ENCODE measurements at places on chromosomes 6 and 20. TPM values are rescaled to one million over a fixed set of nuclear protein-coding genes. Genes with fewer than 3 reads are reported as not detected.

DNA sequence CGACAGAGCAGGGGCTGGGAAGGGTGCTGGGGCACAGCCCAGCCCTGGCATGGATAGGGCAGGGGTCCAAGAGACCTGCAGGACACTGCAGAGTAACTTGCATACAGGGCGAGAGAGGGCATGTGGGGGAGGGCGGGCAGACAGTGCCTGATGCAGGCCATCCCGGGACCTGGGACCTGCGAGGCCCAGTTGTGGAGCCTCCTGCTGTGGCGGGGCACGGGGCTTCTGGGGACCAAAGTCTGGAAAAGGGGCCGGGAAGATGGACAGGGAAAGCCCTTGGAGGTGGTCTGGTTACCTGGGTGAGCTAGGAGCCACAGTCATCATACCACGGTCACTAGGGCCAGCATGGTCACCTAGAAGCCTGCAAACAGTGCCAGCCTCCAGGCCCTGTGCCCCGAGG, 412 bp upstream of the TUBB1 start:
- no peak for DNase-seq

Gene TBP
- total RNA-seq = 8.1 TPM

- no peak for DNase-seq
Observed at GRCh38 chr6:152698692-152699091, 995 bp downstream of the MYCT1 start.

Gene SNAP25
- total RNA-seq = not detected

DNA sequence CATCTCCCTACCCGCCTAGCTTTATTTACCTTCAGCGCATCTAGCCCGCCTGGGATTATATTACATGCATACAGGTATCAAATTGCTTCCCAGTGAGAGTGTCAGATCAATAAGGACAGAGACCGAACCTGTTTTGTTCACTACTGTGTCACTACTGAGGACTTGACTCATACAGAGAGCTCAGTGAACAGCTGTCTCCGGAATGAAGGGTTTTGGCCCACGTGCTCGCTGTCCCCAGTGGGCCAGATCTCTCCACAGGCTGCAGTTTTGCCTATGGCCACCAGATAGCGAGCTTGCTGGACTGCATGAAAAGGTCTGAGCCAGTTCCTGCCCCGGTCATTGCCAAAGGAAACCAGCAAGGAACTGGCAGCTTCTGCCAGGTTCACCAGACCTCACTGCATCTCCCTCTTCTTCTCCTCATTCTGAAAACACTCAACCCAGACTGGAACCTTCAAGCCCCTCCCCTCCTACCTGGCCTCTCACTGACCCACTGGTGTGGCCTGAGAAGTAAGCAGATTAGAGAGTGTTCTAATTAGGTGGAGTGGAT, 150.8 kb downstream of the ZMYND8 start:
- DNase-seq = peak; percentile 82

GRCh38 chr20:14536738-14537137, 199.3 kb upstream of the FLRT3 start:
- DNase-seq = no peak

GRCh38 chr20:54941666-54942065, 466.3 kb downstream of the DOK5 start:
- DNase-seq = no peak

Gene RNF146
- total RNA-seq = 47.3 TPM

DNA sequence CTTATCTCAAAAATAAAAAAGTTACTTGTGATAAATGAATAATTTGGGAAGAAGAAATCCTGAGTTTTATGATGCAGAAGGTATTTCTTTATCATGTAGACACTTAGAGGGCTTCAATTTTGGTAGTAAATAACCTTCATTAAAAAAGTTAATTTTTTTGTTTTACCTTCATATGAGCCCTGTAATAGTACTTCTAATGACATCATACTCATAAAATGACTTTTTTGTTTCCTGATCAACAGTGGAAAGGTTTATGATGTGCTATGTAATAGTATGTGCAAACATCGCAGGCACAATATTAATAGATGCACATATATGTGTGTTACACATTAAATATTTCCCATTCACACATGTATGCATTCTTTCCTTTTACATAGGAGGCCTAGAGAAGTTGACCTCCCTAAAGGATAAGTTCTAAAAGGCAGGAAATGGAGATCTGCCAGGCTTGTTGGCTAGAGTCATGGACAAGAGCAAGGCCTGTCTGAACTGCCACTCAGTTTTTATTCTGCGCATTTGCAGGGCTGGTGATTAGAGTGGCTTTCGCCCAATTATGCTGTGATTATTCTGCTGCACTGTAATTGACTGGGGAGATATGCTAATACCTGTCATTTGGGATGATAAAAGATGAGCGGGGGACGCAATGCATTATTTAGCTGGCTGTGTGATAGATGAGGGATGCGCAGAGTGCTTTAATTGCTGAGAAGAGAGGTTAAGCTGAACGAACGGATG, 272.6 kb downstream of the TMEM242 start:
- DNase-seq = no peak

GRCh38 chr6:107557698-107558097, 67.8 kb downstream of the SOBP start:
- DNase-seq = no peak

DNA sequence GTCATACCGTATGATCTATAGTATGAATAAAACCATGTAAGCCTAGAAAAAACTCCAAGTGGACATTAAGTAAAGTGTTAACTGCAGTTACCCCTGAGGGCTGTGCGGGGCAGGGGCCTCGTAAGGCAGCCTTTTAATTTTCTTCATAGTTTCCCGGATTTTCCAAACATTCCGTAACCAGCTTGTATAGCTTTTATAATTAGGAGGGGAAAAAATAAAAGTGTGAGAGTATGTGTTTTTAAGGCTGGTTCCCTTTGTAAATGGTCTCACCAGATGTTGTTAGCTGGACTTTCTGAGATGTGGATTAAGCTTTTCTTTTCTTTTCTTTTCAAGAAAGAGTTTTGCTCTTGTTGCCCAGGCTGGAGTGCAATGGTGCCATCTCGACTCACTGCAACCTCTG, 7.0 kb downstream of the KIAA1755 start:
- no peak for DNase-seq

GRCh38 chr6:156517088-156517487, 260.1 kb upstream of the ARID1B start:
- DNase-seq = no peak

DNA sequence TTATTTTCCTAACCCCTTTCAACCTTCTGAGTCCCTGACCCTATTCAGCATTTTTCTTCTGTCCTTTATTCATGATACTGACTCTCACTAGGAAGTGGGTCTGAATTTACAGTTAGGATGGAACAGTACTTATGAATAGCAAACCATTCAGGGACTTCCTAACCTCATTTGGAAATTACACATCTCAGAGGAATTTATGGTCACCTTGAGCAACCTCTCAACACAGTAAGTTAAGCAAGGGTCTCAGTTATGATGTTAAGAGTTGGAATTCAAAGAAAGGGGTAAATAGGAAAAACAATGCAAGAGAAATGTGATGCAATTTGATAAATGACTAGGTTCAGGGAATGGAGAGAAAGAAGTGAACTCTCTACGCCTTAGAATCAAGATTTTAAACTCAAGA, 97.3 kb downstream of the GPR6 start:
- DNase-seq = no peak

GRCh38 chr6:88585276-88585692, 378.1 kb downstream of the RNGTT start:
- no peak for DNase-seq

GRCh38 chr6:15264902-15265761, 19.3 kb downstream of the JARID2 start:
- DNase-seq = peak; percentile 62

Gene TSBP1
- not detected for total RNA-seq

- DNase-seq = peak; percentile 50
Observed at GRCh38 chr6:3455569-3456394, 1.1 kb downstream of the SLC22A23 start.

GRCh38 chr20:22729180-22729579, 144.8 kb upstream of the FOXA2 start:
- DNase-seq = no peak

- DNase-seq = no peak
Observed at GRCh38 chr6:149150801-149151398, 166.6 kb upstream of the TAB2 start.

Gene HLA-G
- not detected for total RNA-seq

DNA sequence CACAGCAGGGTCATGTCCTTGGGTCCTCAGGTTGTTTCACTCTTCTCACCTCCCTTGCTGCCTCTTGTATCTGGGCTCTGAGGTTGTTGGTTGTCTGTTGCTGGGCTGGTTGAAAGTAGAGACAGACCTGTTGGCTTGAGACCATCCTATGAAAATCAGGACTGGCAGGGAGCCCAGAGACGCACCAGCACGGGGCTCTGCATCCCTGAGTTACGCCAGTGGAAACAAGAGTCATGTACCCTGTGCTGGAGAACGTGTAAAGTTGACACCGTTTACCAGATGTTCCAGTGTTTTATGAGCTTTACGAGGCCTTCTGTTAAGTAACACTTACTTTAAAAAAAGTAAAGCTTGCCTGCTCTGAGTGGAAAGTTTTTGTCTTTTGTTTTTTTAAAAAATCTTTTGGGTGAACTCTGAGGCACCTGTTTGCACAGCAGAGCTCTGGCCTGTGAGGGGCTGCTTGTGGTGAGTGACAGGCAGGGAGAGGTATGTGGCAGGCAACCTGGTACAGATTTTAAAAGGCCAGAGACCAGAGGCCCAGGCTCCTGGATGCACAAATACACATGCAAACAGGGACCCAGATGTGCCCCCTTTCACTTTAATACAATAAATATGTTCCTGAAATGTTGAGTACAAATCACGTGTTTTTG, 260.0 kb upstream of the SUPT3H start:
- no peak for DNase-seq

Gene ADGRF5
- 41.1 TPM for total RNA-seq

- DNase-seq = no peak
Observed at GRCh38 chr6:74574794-74575193, 631.1 kb downstream of the COL12A1 start.

GRCh38 chr6:50116390-50116789, 66.7 kb upstream of the DEFB112 start:
- no peak for DNase-seq

DNA sequence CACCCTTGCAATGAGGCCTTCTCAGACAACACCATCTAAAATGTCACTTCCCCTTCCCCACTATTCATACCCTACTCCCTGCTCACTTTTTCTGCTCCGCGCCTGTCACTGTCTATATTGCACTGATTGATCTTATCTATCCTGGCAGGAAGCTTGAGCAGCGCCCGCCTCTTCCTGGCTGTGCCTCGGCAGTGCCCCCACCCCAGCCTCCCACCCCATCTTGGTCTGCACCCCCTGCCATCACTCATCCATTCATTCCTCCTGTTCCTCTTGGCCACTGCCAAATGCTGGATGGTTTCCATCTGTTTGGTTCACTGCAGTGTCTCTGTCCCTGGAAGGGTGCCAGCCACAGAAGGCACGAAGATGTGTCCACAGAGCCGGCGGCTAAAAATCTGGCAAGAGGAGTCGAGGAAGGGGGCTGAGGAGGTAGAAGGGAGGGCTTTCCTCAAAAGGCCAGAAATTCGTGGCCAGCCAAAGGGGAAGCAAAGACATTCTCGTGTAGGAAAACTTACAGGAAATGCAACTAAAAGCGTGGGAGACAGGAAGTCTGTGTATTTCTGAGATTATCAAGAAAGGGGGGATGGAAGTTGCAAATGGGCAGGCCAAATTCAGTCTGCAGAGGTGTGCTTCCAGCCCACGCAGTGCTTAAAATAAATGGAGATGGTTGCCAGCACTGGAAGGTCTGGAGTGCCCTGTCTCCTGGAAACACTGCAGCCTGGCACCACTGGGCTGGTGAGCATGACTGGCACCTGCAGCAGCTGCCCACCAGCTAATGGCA, 27.6 kb downstream of the SYNJ2 start:
- peak; percentile 72 for DNase-seq

DNA sequence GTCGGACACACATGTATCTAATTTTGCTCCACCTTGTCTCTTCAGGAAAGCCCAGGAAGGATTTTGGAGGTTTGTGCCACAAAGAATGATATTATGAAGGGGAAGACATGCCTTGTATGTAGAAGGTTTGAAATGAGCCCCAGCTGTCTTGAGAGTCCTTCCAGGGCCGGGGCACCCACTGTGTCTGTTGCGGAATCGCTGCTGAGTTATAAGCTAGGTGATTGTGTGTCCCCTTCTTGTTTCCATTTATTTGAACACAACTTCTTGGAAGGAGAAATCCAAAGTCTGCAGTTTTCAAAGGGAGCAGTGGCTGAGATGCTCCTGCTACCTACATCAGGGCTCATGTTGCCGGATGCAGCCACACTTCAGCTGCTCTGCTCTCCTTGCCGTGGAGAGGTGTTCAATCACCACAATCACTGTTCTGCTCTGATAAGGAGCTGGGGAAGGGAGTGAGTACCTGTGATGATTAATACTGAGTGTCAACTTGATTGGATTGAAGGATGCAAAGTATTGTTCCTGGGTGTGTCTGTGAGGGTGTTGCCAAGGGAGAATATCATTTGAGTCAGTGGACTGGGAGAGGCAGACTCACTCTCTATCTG, 828.6 kb downstream of the QKI start:
- no peak for DNase-seq

DNA sequence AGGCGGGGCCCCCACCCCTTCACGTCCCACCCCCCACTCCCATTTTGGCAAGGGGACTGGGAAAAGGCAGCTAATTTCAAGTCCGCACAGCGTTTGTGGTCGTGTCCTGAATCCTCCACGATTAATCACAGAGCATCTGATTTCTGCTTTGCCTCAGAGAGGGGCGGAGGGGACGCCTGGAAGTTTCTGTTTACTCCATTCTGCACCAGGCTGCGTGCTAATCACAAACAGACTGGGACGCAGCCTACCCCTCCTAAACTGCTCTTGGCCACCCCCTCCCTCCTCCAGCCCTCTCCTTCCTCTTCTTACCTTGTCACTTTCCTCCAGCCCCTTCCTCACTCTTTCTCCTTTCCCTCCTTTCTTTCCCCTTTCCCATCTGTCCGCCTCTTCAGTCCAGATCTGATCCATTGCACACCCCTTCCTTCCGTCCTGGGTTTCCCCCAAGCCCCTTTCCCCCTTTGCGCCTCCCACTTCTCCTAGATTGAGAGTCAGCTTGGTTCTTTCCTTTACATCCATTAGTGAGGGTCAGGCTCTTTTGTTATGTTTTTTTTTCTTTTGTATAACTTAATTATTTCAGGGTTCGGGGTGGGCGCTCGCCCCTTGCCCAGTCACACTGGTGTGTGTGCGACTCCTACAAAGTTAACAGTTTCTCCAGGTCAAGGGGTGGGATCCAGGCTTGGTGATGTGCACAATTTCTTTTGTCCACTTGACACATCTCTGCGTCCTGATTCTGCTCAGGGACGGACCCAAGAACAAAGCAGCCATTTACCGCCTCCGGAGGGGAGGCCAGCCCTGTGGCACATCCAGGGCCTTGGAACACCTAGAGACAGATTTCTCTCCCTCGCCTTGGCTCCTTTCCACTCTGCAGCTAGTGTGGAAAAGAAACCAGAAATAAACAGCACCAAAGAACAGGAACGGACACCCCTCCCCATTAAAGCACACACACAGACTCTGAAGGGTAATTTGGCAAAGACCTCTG, 520 bp upstream of the RIPOR3 start:
- peak; percentile 10 for DNase-seq

All from Right ventricle myocardium superior (tissue), 1 donor.